ENCODE measurements at places on chromosomes 11 and 22. TPM values are rescaled to one million over a fixed set of nuclear protein-coding genes. Genes with fewer than 3 reads are reported as not detected.

Gene SCGB1D2
- total RNA-seq, result 100 TPM

Gene PLEKHB1
- total RNA-seq, result 14.7 TPM

Gene C22orf15
- not detected for total RNA-seq

Gene MMP8
- 1.1 TPM for total RNA-seq

Gene OR52H1
- not detected for total RNA-seq

Gene CDC42EP2
- 4.2 TPM for total RNA-seq

Gene MARK2
- 80.0 TPM for total RNA-seq

Gene PRDX5
- total RNA-seq, result 259 TPM

Gene VPREB1
- total RNA-seq, result not detected

Gene SCO2
- 4.8 TPM for total RNA-seq

Gene ART1
- total RNA-seq, result not detected

Gene UPK2
- not detected for total RNA-seq

Gene MPZL3
- 96.8 TPM for total RNA-seq

Gene KRTAP5-1
- total RNA-seq, result 8.1 TPM

Gene TUBA8
- 1.5 TPM for total RNA-seq

Gene KCTD14
- 0.19 TPM for total RNA-seq
